ENCODE measurements at places on chromosomes 5 and 9.

DNA sequence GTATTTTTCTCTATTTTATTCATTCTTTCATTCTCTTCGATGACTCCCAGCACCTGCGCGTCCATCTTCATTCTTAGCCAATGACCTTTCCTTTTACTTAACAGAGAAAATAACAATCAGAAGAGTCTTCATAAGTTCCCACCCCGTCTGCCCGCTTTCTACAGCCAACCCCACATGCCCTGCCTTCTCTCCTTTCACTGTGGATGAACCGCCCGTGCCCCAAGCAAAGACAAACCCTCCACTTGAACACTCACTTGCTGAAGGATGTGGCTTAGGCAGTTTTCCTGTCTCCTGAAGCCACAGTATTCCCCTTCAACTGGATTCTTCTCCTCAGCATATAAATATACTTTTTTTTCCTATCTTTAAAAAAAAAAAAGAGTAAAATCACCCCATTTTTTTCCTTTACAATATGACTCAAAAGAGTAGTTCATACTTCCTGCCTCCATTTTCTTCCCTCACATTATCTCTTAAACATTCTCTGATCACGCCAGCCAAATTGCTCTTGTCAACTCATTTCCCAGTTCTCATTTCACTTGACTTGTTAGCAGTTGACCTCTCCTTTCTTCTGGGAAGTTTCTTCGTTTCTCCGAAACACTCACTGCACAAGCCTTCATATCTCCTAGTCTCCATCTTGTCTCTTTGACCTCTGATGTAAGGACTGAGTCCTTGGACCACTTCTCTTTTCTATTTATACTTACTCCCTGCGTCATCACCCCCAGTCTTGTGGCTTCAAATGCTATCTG is 11.1 kb downstream of the NIPSNAP3B start:
- no peak for DNase-seq

DNA sequence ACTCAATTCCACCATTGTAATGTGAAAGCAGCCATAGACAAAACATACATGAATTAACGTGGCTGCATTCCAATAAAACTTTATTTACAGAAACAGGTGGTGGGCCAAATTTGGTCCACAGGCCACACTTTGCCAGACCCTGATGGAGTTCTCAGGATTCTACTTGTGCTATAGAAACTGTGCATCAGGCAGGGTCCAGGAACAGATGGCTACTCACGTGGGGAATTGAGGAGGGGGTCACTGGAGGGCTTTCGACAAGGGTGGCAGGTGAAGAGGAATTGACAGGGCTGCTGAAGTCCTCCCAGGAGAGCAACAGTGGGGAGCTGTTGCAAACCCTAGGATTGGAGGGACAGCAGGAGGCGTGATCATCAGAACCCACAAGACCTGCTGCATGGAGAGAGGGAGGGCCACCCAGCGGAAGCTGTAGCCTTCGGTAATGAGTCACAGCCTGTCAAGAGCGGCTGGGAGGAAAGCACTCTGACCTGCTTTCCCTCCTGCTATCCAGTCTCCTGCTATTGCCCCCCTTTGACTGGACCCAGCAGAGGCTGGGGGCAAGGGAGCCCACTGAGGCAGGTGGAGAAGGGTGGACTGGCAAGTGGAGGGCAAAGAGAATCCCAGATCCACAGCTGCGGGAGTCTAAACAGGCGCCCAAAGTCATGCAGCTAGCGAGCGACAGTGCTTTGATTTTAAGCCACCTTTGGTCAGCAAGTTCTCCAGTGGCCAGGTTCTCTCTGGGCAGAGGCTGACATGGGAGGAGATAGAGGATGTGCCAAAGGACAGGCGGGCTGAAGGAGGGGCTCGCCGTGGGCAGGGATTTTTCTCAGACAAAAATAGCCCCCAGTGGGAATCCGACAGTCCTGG is 138.3 kb upstream of the SMIM23 start:
- DNase-seq: no peak

DNA sequence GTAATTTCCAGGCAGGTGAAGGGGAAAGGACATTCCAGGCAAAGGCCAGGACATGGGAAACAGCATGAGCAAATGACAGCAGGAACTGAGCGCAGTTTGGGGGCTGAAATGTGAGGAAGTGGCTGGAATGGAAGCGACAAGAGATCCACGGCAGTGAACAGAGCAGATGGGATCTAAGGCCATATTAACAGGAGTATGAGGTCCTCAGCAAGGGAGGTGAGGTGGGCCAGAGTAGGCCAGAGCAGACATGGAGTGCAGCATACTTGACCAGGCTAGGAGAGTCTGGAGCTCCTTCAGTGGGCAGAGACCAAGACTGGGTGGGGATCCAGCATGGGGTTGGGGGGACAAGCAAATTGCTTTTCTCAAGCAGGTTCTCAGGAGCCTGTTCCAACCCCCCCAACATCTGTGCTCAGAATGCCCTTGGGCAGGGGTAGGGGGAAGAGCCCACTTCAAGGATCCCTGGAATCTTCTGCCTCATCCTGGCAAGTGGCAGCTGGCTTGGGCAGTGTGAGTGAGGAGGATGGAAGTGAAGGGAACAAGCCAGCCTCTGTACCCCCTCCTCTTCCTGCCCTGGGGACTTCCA is 34.5 kb downstream of the DAB2IP start:
- no peak for DNase-seq

- DNase-seq: peak; percentile 83
These were observed 137.0 kb downstream of the ADAMTSL1 start for GRCh38 chr9:18610956-18611355.

- DNase-seq: no peak
These were observed 143.7 kb downstream of the LRRC70 start for GRCh38 chr5:62722360-62722759.

DNA sequence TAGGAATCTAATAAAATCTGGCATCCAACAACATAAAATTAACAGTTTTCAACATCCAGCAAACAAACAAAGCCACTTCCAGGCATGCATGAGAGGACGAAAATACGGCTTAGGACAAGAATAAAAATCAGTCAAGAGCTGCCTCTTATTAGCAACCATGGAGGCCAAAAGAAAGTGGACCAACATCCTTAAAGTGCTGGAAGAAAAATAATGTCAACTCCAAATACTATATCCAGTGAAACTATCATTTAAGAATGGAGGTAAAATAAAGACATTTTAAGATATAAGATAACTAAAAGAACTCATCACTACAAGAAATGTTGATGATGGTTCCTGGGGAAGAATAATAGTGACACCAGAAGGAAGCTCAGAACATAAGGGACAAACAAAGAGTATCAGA is 224.0 kb upstream of the IRX4 start:
- no peak for DNase-seq

- peak; percentile 56 for DNase-seq
These were observed 69.8 kb downstream of the ICE1 start for GRCh38 chr5:5492087-5492933.

GRCh38 chr9:128211186-128211980 is 8.2 kb downstream of the DNM1 start:
- no peak for DNase-seq

DNA sequence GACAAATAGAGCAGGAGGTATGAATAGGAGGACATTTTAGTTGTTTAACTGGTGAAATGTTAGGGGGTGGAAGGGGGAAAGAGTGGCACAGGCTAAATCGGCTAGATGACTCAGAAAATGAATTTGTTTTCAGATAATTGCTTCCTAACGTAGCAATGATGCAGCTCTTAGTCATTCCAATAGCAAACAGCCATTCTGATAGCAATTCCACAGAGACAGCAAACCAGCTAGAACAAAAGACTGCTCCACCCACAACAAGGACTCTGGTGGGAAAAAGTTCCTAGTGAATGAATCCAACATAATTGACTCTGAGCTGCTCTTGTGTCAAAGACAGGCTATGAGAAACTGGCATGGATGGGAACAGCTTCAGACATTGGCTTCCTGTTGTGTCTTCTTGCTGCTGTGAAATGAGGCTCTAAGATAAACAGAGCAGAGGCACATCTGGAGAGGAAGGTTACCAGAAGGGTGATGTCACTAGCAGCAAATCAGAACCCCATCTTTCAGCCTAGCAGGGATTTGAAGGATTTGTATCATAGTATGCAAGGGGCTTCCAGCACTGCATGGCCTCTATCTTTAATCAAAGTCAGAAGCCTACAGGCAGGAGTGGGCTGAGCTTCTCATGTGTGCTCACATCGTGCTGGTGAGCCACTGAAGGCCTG is 28.1 kb upstream of the F2RL1 start:
- DNase-seq: no peak

GRCh38 chr5:101664071-101664791 is 631.9 kb downstream of the SLCO4C1 start:
- peak; percentile 82 for DNase-seq

DNA sequence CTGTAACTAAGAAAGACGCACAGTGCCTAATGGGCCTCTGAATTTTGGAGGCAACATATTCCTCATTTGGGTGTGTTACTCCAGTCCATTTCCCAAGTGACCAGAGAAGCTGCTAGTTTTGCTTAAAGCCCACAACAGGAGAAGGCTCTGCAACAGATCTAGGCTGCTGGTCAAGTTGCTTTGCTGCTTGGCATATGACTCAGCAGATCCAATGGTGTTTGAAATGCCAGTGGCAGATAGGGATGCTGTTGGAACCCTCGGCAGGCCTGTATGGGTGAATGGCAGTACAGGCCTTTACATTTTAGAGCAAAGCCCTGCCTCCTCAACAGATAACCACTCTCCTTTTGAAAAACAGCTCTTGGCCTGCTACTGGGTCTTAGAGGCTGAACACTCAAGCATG is 36.2 kb upstream of the ROR2 start:
- no peak for DNase-seq

- DNase-seq: no peak
These were observed 61.9 kb downstream of the SNX24 start for GRCh38 chr5:122907276-122907675.

DNA sequence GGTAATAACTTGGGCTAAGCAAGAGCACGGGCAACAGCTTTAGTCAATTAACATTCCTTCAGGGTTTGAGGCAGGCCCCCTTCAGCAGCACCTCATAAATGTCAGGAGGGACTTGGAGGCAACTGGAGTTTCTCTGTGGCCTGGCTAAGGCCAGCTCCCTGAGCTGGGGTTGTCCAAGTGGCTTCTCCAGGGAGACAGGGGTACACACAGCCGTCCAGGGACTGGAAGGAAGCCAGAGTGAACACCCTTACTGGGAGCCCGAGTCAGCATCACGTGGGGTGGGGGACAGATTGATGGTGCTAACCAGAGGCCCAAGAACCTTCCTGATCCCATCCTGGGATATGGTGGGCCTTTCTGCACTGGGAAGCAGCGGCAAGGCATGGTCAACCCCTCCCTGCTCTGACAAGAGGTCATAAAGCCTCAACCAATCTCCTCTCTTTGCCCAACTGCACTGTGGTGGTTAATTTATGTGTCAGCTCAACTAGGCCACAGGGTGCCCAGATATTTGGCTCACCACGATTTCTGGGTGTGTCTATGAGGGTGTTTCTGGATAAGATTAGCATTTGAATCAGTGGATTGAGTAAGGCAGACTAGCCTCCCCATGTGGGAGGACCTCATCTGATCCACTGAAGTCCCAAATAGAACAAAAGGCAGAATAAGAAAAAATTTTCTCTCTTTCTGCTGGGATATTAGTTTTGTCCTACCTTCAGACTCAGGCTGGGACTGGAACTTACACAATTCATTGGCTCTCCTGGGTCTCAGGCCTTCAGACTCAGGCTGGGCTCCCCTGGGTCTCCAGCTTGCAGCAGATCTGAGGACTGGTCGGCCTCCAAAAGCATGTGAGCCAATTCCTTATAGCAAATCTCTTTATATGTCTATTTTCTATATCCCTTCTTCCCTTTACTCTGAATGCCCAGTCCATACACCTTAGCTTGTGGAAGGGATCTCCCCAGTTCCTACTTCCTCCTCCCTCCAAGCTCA is 127.2 kb upstream of the LARP1 start:
- DNase-seq: no peak

GRCh38 chr9:82972446-82972845 is 90.5 kb downstream of the RASEF start:
- DNase-seq: no peak

- no peak for DNase-seq
These were observed 195.8 kb downstream of the ERCC6L2 start for GRCh38 chr9:96071076-96071814.

DNA sequence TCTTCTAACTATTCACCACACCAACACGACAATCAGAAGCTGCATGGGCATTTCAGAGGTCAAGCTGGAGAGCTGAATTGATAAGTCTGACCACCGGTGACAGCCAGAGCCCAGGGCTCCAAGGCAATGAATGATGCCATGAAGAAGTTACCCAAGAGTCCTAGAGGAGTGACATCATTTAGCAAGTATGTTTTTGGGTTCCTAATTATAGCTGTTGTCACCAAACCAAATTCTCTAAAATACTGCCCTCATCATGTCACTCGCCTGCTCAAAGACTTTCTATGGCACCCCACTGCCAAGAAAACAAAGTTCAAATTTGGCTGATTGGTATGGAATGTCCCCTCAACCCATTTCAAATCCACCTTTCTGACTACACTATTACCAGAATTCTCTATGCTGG is 235.1 kb downstream of the SPOCK1 start:
- DNase-seq: no peak

GRCh38 chr5:102975457-102976182 is 144.3 kb downstream of the GIN1 start:
- no peak for DNase-seq

DNA sequence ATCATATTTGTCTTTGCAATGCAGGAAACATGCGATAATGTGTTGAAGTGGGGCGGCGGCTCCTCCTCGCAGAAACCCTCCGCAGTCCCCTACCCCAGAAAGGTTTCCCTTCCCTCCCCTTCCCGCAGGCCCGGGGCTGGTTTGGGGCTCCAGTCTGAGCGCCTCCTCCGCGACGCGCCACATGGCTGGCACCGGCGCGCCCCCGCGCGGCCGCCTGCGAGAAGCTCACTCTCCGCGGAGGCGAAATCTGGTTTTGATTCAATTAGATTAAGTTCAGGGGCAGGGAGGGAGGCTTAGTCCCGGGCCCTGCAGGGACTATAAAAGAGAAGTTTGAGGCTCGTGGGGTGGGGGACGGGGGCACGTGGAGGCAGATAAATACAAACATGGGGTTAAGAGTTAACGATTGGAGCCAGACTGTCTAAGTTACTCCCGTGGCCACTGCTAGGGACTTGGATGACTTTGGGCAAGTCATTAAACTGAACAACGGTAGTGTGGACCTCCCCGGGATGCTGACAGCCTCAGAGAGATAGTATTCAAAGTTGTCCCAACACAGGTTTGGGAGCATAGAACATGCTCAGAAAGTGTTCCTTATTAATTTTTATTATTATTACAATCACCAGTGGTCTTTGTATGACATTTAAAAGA is 69.4 kb downstream of the MSX2 start:
- DNase-seq: no peak

DNA sequence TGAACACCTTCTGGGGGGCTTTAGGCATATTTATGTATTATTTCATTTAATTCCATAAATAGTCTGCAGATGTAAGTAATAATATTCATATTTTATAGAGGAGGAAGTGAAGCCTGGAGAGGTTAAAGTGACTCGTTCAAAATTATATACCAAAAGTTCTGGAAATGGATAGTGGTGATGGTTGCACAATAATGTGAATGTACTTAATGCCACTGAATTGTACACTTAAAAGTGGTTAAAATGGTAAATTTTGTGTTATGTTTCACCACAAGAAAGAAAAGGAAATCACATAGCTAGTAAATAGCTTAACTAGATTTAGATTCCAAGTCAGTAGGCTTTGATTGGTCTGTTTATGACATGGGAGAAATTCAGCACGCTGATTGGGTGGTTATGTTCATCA is 13.0 kb upstream of the TMEFF1 start:
- DNase-seq: no peak

Measured in SHP77 treated with DMSO at 0.1 percent for 48 hours (cell line).